ENCODE measurements at places on chromosomes 1 and 21. TPM values are rescaled to one million over a fixed set of nuclear protein-coding genes. Genes with fewer than 3 reads are reported as not detected.

PFKL gene
- total RNA-seq, result 164 TPM

SLC26A9 gene
- not detected for total RNA-seq

NBPF4 gene
- 0.51 TPM for total RNA-seq

GCSAML gene
- total RNA-seq, result not detected

CEP104 gene
- total RNA-seq, result 65.0 TPM

SELP gene
- 0.15 TPM for total RNA-seq

TTLL10 gene
- 1.7 TPM for total RNA-seq

COL16A1 gene
- total RNA-seq, result 0.44 TPM

TPTE gene
- total RNA-seq, result not detected

GRIK1 gene
- total RNA-seq, result not detected

CCDC17 gene
- total RNA-seq, result 4.7 TPM

SCP2 gene
- 87.6 TPM for total RNA-seq

CA6 gene
- total RNA-seq, result 2.3 TPM

CENPL gene
- total RNA-seq, result 28.8 TPM

RIPPLY3 gene
- not detected for total RNA-seq

GREM2 gene
- 1.1 TPM for total RNA-seq

NTRK1 gene
- total RNA-seq, result 13.8 TPM

AHCYL1 gene
- total RNA-seq, result 52.6 TPM

TMEM54 gene
- 2.3 TPM for total RNA-seq

CD247 gene
- total RNA-seq, result 211 TPM

BCAR3 gene
- total RNA-seq, result 0.56 TPM

SRGAP2 gene
- total RNA-seq, result 159 TPM

SLC9C2 gene
- total RNA-seq, result not detected

Data from T-helper 1 cell treated with Interleukin-12 subunit alpha and Interleukin-12 subunit beta and Interleukin-4 antibody, amounts not matched to agents 30 ng/mL and 1 ng/mL, for 36 hours (primary cell).